ENCODE measurements at places on chromosomes 6 and 20. TPM values are rescaled to one million over a fixed set of nuclear protein-coding genes. Genes with fewer than 3 reads are reported as not detected.

GRCh38 chr6:1987640-1988039, 257.8 kb downstream of the GMDS start:
- DNase-seq: no peak

- no peak for DNase-seq
These were observed 1184.4 kb upstream of the ADGRB3 start for GRCh38 chr6:67450641-67451040.

HLA-DQA1 gene
- polyA plus RNA-seq: 4.5 TPM

MCM9 gene
- 19.3 TPM for polyA plus RNA-seq

Measured in renal pelvis (tissue), 12 donors.